ENCODE measurements at places on chromosomes 12 and 14.

DNA sequence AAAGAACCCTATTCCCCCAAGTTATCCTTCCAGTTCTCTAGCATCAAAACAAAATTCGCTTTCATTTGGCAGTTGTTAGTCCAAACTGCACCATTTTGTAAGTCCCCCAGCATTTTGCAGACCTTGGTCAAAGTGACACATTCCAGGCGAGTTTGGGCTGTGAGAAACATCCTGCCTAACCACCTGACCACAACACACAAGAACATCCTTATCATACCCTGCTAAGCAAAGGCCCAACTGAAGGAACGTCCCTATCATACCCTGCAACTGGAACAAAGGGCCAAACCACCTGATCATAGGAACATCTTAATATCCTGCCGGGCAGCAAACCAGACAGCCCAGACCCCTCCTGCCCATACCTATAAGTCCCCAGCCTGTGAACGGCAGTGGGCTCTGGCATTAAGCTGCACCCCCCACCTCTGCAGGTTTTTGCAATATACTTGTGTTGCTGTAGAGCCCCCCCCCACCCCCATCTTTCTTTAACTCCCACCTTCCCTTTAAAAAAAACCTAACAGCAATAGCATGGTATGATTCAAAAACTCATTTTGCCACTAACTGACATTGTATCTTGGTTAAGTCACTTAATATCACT lies 2.7 kb downstream of the PCNX4 start:
- DNase-seq, result no peak

DNA sequence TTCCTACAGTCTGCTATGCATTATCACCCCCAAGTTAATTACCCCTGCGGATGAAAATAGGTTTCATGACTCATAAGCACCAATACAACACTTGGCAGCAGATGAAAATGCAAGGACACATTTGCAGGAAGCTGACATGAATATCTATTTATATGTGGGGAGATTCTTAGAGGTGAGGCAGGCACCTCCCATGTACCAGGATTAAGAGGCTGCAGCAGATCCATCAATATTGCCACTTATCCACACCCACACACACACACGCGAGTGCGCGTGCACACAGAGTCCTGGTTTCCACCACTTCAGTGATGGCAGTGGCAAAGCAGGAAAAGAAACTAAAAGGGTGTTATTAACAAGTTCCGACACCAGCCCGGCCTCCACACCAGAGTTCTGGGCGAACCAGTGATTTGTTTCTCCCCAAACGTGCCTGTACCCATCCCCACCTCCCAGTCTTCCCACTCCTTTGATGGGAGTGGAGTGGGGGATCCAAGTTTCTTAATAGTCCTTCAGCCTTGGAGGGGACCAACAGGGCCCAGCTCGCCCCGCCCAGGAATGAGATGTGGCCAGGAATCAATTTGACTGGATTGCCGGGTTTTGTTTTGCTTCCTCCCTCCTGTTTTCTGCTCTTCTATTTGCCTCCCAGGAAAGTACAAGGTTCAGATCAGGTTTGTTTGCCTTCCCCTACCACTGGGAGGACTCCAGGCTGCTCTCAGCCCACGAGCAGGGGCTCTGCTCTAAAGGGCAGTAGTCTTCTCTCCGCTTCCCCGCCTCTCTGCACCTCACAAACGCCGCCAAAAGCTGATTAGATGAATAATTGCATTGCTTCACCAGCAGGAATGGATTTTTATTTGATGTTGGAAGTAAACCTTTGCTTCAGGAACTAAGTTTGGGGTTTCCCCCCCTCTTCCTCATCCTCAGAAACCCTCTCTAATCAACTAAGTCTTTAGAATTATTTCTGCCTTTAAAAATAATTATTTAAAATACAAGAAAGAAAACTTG lies 5.2 kb downstream of the IRF2BPL start:
- no peak for DNase-seq

DNA sequence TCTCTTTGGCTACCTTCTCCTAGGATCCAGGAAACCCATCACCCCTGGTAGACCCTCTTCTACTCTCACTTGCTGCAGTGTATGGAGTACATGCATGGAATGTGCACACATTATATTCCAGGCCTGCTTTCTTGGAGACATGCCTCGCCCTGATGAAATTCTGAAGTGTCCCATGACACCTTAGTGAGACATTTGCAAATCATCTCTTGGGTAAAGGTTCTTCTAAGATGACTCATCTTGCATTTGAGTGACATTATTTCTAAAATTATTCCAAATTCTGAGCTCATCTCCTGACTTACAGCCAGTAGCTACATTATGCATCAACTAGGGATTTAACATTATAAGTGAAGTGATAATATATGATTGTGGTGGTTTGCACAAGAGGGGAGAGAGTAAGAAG lies 49.8 kb downstream of the SDR9C7 start:
- no peak for DNase-seq

DNA sequence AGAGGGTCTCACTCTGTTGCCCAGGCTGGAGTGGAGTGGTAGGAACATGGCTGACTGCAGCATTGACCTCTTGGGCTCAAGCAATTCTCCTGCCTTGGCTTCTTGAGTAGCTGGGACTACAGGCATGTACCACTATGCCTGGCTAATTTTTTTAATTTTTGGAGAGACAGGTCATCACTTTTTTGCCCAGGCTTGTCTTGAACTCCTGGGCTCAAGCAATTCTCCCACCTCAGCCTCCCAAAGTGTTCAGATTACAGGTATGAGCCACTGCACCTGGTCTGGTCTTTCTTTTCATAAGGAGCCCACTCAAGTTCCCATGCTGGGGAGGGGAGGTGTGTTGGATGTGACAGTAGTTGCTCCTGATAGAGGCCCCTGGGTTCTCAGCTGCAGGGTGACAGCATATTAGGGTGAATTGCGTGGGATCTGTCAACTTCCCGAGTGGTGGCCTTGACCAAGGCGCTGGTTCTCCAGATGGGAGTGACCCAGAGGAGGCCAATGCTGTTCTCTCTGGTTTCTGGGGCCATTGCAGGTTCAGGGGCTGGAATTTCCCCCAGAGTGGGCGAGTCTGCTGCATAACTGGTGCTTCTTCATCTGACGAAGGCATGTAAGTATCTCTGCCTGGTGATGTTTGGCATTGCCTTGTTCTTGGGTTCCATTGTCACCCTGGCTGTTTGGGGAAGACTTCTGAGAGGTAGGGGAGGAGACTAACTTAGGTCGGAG lies 52.4 kb upstream of the ESRRB start:
- no peak for DNase-seq

DNA sequence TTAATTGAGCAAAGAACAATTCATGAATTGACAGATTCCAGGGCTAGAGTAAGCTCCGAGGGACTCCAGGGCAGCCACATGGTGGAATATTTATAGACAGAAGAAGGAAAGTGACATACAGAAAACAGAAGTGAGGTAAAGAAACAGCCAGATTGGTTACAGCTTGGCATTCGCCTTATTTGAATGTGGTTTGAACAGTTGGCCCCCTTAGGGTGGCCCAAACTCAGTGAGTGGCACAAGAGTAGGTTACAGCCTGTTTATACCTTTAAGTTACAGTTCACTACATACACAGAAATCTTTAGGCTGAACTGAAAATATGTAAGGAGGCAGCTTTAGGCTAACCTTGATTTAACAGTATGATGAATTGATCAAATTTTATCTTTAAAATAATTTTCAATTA lies 174.5 kb upstream of the CNOT2 start:
- no peak for DNase-seq

GRCh38 chr12:13980538-13981295 lies 685 bp downstream of the GRIN2B start:
- no peak for DNase-seq

DNA sequence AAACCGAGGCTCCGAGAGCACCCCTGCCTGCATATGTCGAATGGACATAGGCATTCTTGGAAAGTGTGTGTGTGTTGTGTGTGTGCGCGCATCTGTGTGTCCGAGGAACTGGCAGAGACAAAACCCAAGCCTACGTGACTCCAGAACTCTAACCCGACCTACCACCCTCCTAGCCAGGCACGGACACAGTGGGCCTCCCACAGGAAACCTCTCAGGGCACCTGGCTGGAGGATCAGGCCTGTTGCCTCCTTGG lies 556 bp upstream of the PGF start:
- DNase-seq, result no peak
